ENCODE measurements at places on chromosomes 6 and 20. TPM values are rescaled to one million over a fixed set of nuclear protein-coding genes. Genes with fewer than 3 reads are reported as not detected.
A peak's percentile ranks its signal among the peaks of the same experiment; 100 is the strongest.

GRCh38 chr20:50330504-50331313, 140.1 kb downstream of the CEBPB start:
- H3K27ac ChIP-seq, result no peak overlapping the region
- peaks cover 25% of the 10 kb centered on the region for H3K4me1 ChIP-seq
- no peak overlapping the region for H3K4me3 ChIP-seq
- no peaks in the 10 kb centered on the region for H3K36me3 ChIP-seq

DNA sequence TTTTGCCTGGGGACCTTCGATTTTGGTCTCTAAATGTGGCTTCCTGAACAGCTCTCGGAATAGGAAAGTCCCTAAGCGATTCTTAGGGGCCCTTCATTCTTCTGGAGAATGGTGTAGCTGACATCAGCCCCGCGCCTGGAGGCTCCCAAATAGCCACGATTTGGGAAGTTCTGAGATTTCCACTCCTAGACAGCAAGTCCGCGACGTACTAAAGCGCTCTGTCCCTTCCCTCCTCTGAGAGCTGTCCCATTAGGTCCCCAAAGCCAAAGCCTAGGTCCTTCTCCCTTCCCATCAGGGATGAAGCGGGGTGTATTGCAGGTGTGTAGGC, 756 bp downstream of the MOXD1 start:
- no peaks in the 10 kb centered on the region for H3K27me3 ChIP-seq
- H3K4me3 ChIP-seq, result peak overlapping the region; percentile 68
- H3K36me3 ChIP-seq, result no peaks in the 10 kb centered on the region

- no peaks in the 10 kb centered on the region for H3K27me3 ChIP-seq
- no peak for DNase-seq
- no peak overlapping the region for H3K4me3 ChIP-seq
- no peaks in the 10 kb centered on the region for H3K36me3 ChIP-seq
These were observed 16.7 kb upstream of the TGM6 start for GRCh38 chr20:2364044-2364443.

GRCh38 chr6:28794175-28795002, 129.4 kb downstream of the TRIM27 start:
- no peak for DNase-seq
- H3K4me3 ChIP-seq, result no peak overlapping the region
- no peak overlapping the region for H3K27ac ChIP-seq
- no peaks in the 10 kb centered on the region for H3K27me3 ChIP-seq

GRCh38 chr6:39998126-39998525, 63.9 kb upstream of the MOCS1 start:
- H3K4me1 ChIP-seq, result no peaks in the 10 kb centered on the region
- H3K27me3 ChIP-seq, result no peaks in the 10 kb centered on the region
- no peak overlapping the region for H3K27ac ChIP-seq

GRCh38 chr20:50425076-50425475, 85.1 kb upstream of the PTPN1 start:
- H3K27me3 ChIP-seq, result no peaks in the 10 kb centered on the region
- no peak for DNase-seq
- H3K36me3 ChIP-seq, result no peaks in the 10 kb centered on the region
- H3K4me3 ChIP-seq, result no peak overlapping the region
- H3K4me1 ChIP-seq, result peaks cover 33% of the 10 kb centered on the region

DNA sequence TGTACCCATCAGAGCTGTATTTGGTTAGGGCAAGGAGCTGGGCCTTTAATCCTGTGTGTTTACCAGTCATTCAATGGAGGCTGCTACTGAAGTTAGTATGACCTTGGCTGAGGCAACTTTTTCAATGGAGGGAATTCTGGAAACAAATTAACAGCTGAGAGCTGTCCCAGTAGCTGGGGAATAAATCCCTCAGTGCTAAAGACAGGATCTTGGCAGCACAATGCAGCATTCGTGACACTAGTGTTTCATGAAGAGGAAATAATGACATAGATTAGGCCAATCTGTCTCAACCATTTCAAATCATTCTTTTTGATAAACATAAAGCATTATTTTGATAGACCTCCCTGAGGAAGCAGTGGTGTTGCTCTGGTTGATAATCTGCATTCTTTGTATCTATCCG, 42.9 kb downstream of the GRM1 start:
- no peak overlapping the region for H3K27ac ChIP-seq
- H3K36me3 ChIP-seq, result no peaks in the 10 kb centered on the region
- no peak for DNase-seq
- no peak overlapping the region for H3K4me3 ChIP-seq

DNA sequence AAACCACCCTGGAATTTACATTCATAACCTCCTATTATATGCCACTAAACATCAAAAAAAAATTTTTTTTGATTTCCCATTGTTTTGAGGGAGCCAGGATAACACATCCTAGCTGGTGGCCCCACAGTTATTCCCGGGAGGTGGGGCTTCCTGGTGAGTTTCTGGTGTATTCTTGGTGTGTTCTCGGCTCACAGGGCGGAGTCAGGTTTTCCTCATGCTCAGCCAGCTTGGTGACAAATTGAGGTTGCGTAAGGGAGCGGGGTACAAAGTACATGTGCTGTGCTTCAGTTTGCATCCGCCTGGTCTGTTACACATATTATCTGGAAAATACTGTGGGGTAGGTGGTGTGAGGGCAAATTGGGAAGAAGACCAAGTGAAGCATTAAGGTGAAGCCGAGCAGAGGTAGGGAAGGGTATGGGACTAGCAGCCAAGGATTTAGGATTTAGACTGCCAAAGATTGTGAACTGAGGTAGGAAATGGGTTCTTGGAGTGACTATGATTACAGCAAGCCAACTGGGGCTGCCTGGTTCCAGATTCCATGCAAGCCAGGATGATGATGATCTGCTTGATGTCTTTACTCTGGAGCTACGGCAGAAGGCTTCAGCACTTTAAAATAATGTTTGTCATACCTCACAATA, 46.2 kb upstream of the EEF1A1 start:
- H3K4me3 ChIP-seq, result no peak overlapping the region
- no peaks in the 10 kb centered on the region for H3K36me3 ChIP-seq
- H3K4me1 ChIP-seq, result peaks cover 13% of the 10 kb centered on the region
- H3K27me3 ChIP-seq, result no peaks in the 10 kb centered on the region

DNA sequence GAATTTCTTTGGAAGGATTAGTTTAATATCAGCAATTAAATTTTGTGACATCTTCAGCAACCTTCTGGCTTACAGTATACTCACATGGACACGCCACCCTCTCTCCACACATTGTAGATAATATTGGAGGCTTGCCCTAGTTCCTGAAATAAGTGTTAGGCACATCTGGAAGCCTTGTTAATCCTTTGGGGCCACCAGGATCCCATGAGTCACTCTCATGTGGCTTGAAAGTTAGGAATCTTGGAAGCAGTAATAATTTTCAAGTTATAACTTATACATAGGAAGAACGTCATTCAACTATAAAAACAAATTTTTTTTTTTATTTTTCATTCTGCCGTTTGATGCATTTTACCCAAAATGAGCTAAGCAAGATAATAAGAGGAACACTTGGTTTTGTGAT, 20.5 kb downstream of the LAMA4 start:
- H3K27me3 ChIP-seq, result no peaks in the 10 kb centered on the region
- no peak for DNase-seq
- H3K36me3 ChIP-seq, result no peaks in the 10 kb centered on the region
- no peak overlapping the region for H3K4me3 ChIP-seq

DNA sequence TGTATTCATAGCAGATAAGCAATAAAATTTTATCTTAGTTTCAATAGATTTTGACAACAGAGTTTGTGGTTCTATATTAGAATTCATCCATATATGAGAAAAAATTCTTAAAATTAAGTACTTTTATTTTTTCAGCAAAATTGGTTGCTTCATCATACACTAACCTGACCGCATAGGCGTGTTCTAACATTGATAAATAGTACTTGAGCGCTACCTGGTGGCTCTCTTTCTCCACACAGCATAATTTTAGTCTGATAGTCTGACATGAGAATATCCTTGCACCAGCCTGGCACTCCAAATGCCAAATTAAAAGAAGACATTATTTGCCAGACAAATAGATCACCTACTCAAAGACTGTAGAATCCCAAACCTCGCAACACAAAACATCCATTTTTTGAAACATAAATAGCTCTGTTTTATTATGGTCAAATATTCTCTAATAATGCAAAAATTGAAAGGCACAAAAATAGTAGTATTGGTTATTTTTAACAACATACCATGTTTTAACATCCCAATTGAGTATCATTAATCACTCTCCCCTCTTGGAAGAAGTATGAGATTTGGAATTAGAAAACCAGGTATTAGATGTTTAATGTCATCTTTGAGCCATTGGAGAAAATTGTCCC, 33.0 kb upstream of the FILIP1 start:
- H3K27me3 ChIP-seq, result no peaks in the 10 kb centered on the region
- no peak overlapping the region for H3K27ac ChIP-seq
- H3K4me1 ChIP-seq, result peaks cover 5% of the 10 kb centered on the region
- H3K4me3 ChIP-seq, result no peak overlapping the region

DNA sequence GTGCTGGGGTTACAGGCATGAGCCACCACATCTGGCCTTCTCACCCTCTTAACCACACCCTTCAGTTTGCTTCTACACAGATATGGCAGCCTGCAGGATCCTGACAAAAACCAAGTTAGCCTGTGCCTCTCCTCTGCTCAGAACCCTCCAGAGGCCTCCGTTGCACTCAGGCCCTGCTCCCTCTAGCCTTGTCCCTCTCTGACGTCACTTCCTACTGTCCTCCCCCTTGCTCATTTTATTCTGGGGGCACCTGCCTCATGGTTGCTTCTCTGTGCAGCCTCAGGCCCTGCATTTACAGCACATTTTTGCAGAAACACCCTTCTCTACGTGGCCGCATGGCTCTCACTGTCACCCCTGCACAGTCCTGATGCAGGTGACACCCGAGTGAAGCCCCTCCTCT, 105.6 kb downstream of the CDC5L start:
- no peak overlapping the region for H3K4me3 ChIP-seq
- H3K4me1 ChIP-seq, result no peaks in the 10 kb centered on the region
- H3K27me3 ChIP-seq, result no peaks in the 10 kb centered on the region
- peak; percentile 12 for DNase-seq
- H3K27ac ChIP-seq, result no peak overlapping the region
- H3K36me3 ChIP-seq, result no peaks in the 10 kb centered on the region

- no peaks in the 10 kb centered on the region for H3K36me3 ChIP-seq
- H3K4me3 ChIP-seq, result no peak overlapping the region
- no peak for DNase-seq
- H3K4me1 ChIP-seq, result no peaks in the 10 kb centered on the region
- H3K27me3 ChIP-seq, result no peaks in the 10 kb centered on the region
These were observed 491.9 kb upstream of the SOX4 start for GRCh38 chr6:21101694-21102093.

DNA sequence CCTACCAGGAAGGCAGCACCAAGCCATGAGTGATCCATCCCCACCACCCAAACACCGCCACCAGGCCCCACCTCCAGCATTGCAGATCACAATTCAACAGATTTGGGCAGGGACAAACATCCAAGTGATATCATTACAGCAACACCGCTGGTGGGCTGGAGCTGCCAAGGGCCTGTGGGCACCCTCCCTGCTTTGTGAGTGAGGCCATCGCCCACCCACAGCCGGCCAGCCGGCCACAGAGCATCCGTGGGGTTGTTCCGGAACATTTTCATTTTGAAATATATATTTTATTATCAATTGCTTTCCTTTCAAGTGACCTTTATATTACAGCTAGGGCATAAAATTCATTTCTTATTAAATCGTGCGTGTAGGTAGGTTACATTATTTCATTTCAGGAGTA, 286.0 kb upstream of the CDH4 start:
- H3K4me1 ChIP-seq, result no peaks in the 10 kb centered on the region
- H3K27me3 ChIP-seq, result no peaks in the 10 kb centered on the region
- no peak overlapping the region for H3K4me3 ChIP-seq
- H3K27ac ChIP-seq, result no peak overlapping the region

GRCh38 chr6:152093711-152094110, 286.2 kb downstream of the ESR1 start:
- no peak for DNase-seq
- peaks cover 17% of the 10 kb centered on the region for H3K4me1 ChIP-seq
- H3K27ac ChIP-seq, result no peak overlapping the region
- no peaks in the 10 kb centered on the region for H3K27me3 ChIP-seq
- H3K4me3 ChIP-seq, result no peak overlapping the region

DNA sequence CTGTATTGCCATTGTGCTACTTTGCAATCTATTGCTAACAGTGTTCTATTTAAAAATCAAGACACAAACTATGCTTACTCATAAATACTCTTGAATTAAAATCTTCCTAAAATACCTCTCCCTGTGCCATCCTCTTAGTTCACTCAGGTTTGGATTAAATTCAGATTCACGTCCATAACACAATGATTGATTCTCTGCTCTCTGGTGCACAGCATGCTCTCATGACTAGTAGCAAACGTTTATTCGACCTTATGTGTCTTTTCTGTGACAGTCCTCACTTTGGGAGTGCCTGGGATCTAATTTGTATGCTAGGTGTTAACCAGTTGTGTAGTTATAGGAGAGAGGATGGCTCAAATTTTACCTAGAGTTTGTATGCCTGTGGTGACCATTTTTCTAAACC, 270.4 kb upstream of the FKBP1C start:
- H3K27me3 ChIP-seq, result no peaks in the 10 kb centered on the region
- no peak overlapping the region for H3K27ac ChIP-seq
- no peaks in the 10 kb centered on the region for H3K36me3 ChIP-seq
- H3K4me1 ChIP-seq, result no peaks in the 10 kb centered on the region
- H3K4me3 ChIP-seq, result no peak overlapping the region

GRCh38 chr6:44036196-44036595, 91.1 kb downstream of the MRPL14 start:
- no peaks in the 10 kb centered on the region for H3K27me3 ChIP-seq
- H3K27ac ChIP-seq, result no peak overlapping the region
- no peak for DNase-seq
- H3K36me3 ChIP-seq, result no peaks in the 10 kb centered on the region

Gene RHAG
- total RNA-seq, result not detected

Gene TMC2
- 0.22 TPM for total RNA-seq

Gene WFDC11
- not detected for total RNA-seq

Gene LINC00237
- total RNA-seq, result not detected

Gene LBP
- 0.44 TPM for total RNA-seq

Gene C6orf163
- total RNA-seq, result 2.3 TPM
